ENCODE measurements at places on chromosomes 4 and X. TPM values are rescaled to one million over a fixed set of nuclear protein-coding genes. Genes with fewer than 3 reads are reported as not detected.

GRCh38 chr4:188138227-188138626, 1.0 kb upstream of the TRIML1 start:
- no peak for DNase-seq

- peak; percentile 67 for DNase-seq
Measured at GRCh38 chrX:136525738-136526606, 6.0 kb upstream of the VGLL1 start.

GRCh38 chr4:25938787-25939186, 24.8 kb downstream of the SMIM20 start:
- peak; percentile 66 for DNase-seq

DNA sequence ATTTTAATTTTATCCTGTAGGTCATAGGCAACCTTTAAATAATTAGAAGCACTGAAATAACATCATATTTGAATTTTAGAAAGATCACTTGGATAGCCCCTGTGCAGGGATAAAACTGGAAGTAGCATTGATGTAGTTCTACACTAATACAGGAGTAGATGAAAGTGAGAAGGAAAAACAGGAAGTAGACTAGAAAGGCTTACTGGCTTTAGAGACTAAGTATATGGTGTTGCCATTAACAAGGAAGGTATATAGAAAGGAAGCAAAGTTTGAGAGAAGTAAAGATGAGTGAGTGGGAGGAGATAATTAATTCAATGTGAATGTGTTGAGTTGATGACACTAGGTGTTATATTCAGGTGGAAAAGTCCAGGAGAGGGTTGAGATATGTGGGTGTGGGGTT, 73.1 kb upstream of the EPGN start:
- DNase-seq, result no peak

DNA sequence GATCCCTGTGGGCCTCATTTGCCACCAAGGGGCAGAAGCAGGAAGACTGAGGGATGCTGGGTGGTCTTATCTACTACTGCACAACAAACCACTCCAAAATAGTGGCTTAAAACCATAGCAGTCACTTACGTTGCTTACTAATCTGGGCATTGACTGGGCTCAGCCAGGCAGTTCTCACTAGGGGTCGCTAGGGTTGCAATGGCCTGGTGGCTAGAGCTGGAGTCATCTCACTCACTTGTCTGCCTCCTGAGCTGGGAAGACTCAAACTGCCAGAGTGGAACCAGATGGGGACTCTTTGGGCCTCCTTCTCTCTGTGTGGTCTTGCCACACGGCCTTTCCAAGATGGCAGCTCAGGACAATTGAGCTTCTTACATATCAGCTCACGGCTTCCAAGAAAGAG, 216.3 kb upstream of the BCOR start:
- DNase-seq, result no peak

DNA sequence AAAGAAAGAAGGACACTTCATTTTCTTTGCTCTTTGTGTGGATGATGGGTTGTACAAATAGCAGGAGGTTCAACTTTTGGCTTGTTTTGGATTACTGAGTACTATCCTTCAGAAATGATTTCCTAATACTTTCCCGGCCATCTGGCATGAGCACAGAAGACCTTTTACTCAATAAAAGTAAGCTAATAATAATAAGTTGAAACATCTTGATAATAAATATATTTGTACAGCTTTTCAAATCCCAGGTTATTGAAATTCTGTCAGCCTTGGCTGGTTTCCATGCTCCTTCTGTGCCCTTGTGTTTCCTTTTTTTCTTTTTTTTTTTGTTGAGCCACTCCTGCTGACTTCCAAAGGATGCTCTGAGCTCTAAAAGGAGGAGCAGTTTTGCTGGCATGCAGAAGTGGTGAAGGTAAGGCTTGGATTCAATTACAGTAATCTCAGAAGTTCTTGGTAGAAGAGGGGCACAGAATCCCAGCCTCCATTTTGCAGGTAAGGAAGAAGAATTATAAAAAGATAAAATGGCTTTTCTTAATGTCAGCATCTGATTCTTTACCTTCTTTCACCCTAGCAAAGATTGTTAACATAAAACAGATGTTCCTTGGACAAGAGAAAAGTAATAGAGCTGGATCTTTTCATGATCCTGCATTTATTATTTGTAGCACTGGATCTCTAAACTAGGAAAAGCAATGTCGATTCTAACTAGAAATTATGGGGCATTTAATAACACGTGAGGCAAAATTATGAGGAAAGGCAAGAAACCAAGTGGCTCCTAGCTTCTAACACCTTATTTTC, 31.9 kb downstream of the REPS2 start:
- DNase-seq, result no peak

GRCh38 chr4:8647626-8648025, 55.1 kb downstream of the CPZ start:
- DNase-seq, result no peak

- DNase-seq, result no peak
Measured at GRCh38 chr4:172750910-172751309, 417.7 kb upstream of the GALNT7 start.

DNA sequence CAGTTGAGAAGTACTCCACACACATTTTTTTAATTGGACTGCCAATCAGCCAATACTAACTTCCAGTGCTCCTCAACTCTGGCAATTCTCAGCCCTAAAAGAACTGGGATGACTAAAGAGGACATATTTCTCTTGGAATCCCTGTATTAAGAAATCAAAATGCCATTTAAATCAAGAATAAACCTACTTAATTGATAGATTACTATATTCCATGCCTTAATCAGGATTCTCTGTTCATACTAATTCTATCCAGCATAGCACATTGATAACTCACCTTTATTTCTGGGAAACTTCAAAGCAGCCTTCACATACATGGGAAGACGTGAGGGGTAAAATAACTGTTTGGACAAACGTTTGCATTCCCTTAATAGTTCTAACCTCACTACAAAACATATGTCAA, 93.0 kb upstream of the DKK2 start:
- no peak for DNase-seq

- no peak for DNase-seq
Measured at GRCh38 chr4:76779740-76780459, 118.0 kb downstream of the SOWAHB start.

- DNase-seq, result no peak
Measured at GRCh38 chr4:77593993-77594392, 11.6 kb upstream of the CXCL13 start.

DNA sequence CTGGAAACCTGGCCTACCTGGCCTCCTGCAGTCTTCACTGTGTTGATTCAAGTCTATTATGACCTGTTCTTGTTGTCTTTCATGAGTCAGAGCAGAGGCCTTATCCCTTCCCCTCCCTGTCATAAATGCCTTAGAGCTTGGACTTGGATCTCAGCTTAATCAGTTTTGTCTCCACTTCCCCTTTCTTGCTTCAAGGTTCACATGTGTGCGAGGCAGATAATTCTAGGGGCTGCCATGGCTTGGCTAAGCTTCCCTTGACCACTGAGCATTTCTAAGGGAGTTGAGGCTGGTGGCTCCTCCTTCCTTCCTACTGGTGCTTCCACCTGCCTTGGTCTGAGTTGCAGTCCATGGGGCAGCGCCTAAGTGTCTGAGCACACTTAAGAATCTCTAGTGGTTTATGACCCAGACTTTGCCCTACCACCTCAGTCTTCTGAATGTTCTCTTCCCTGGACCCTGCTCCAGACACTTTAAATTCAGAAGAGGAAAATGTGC, 1.7 kb upstream of the HEPH start:
- DNase-seq, result no peak

DNA sequence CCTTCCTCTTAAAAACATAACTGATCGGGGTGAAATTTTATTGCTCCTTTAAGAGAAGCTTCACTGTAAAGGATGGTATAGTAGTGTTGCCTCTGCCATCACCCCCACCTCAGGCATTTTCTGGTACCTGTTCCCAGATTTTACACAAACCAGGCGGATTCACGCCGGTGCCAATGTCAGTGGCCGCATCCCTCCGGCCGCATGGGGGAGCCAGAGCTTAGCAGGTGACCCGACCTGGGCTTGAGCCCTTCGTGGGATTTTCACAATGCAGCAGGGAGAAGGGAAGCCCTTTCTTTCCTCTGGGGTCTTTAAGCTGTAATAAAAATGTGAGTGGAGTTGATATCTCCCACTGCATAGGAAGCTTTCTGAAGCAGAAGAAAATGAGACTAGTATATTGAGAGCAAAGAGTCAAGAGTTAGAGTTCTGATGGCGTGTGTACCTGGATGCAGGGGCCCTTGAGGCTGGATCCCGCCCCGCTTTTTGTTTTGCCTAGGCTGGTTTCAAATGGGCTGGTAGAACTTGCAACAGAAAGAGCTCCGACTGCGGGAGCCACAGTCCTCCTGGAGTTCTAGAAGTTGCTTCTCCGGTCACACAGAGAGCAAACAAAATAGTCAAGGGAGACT, 59.4 kb downstream of the POLR2B start:
- DNase-seq, result peak; percentile 84

- DNase-seq, result no peak
Measured at GRCh38 chr4:85979276-85979675, 380.6 kb downstream of the MAPK10 start.

GRCh38 chr4:5712517-5712916, 1.5 kb downstream of the EVC start:
- no peak for DNase-seq

DNA sequence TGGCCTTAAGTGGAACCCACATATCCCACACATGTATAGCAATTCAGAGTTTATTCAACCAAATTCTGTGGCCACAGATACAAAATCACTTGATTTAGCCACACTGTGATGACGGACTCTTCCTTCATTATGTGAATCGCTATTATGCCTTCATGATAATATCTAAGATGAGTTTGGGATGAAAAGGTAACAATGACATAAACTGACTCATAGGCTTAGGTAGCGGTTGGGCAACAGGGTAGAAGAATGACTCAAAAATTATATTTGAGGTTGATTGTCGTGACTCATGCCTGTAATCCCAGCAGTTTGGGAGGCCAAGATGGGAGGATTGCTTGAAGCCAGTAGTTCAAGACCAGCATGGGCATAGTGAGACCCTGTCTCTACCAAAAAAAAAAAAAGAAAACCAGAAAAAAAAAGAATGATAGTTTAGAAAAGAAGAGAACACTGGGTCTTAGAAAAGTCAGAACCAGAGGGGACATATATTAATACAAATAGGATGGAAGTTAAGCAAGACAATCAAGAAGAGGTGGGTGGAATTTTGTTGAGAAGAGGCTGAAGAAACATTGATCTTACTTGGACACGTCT, 70.4 kb upstream of the USP9X start:
- no peak for DNase-seq

DNA sequence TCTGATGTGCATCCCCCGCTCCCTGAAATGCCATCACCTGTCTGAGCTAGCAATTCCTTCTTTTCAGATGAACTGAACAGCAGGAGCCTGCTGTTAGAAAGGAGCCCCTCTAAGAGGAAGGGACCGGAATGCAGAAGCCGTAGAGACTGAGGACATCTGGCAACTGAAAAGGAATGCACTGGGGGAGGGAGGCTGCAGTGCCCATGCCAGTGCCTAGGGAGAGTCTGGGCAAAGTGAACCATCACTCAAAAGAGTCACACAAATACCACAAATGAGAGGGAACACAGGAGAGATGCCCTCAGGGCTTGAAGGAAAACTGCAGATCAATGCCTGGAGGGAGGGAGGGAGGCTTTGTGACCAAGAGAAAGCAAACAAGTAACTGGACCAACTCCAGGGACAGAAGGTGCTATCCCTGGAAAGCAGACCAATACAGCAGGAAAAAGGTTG, 93.9 kb upstream of the CBR4 start:
- DNase-seq, result no peak

DNA sequence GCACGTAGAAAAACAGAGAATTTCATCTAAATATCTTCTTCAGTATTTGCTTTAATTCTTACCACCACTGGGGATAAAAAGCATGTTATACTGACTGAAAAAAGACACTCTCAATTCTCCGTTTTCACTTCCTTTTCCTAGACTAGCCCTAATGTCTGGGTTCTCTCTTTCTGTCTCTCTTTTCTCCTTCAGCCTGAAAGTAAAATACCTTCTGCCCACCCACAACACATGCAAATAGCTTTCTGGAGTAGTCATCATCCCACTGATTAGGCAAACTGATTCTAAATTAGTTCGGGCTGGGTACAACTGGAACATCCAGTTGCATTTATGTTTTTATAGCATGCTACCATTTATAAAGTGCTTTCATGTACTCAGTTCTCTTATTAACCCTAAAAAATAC, 142.4 kb upstream of the ANKRD50 start:
- DNase-seq, result no peak

- no peak for DNase-seq
Measured at GRCh38 chr4:76074993-76075600, 588 bp downstream of the ART3 start.

DNA sequence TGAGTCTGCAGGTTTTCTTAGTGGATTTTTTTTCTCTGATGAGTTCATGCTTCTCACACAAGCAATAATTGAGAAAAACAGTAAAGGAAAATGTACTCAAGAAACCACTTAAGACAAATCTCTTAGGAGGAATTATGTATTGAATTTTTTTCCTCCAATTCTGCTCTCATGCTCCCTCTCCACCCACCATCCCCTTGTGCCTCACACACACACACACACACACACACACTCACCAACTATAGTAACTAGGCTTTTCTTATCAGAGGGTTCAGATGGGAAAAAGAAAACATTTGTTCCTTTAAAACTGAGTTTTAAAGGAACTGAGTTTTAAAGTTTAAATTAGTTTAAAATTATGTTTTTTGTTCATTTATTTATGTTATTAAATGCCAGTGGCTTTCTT, 47.0 kb upstream of the ANXA10 start:
- no peak for DNase-seq

GRCh38 chr4:56821381-56822243, at the start of gene SPINK2:
TSS of gene SPINK2 (minus strand) at chr4:56821701. CDS start at chr4:56821662, 39 bp downstream.
- DNase-seq, result no peak

DNA sequence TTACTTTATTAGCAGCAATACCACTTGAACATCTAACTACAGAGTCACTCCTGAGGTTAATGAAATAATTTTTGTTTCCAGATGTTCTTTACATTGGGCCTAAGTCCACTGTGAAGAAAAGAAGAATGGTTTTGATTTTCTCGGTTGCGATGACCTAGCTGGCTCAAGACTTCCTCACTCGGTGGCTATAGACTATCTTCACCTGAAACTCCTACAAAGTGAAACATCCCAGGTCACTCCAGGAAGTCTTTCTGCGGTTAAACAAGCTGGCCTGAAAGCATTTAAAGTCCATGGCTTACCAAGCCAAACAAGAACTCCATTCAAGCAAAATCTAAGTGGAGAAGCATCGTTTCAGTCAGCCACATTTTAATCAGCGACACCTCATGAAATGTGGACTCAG, 13.7 kb upstream of the SORBS2 start:
- DNase-seq, result no peak

DNA sequence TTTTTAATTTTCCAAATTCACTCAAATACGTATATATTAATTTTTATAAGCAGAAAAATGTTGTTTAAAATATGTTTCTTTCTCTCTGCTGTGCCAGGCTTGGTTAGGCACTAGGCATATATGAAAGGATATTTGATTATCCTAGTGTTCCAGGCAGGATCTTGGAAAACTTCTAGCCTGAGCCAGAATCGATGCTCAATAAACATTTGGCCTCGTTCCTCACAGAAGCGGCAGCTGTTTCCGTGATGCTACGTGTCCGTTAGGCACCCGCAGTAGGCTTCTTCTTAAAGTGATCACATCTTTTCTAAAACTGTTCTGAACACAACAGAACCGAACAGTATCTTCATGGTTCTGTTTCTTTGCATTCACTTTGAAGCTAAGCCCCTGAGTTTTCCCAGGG, 50.1 kb upstream of the CRMP1 start:
- no peak for DNase-seq

GRCh38 chrX:105823092-105823455, 735 bp downstream of the NRK start:
- DNase-seq, result no peak

The ADH7 gene
- not detected for total RNA-seq

The TASL gene
- total RNA-seq, result 0.68 TPM

The PSAPL1 gene
- not detected for total RNA-seq

The TLR6 gene
- 1.5 TPM for total RNA-seq

The GAGE12F gene
- total RNA-seq, result not detected

The POU3F4 gene
- not detected for total RNA-seq

The STAP1 gene
- not detected for total RNA-seq

The CLDN34 gene
- total RNA-seq, result not detected
